ENCODE measurements at places on chromosomes 4 and X. TPM values are rescaled to one million over a fixed set of nuclear protein-coding genes. Genes with fewer than 3 reads are reported as not detected.
A peak's percentile ranks its signal among the peaks of the same experiment; 100 is the strongest.

Gene APLN
- total RNA-seq, result 3.5 TPM

Gene DCHS2
- not detected for total RNA-seq

Gene PLS3
- total RNA-seq, result 2.0 TPM

DNA sequence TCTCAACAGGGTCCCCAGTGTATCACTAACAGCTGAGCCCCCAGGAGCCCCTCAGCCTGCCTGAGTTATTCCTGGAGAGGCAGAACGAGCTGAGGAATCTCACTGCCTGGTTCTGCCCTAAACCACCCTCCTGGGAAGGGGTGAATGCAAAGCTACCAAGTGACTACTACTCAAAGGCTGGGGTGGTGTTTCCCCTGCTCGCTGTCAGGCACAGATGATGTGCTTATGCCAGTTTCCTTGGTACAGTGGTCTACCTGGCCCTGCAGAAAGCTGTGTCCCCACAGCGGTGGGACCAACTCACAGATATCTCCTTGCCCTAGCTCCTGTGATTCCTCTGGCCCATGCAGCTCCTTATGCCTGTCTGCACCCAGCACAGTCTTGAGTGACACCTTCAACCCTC lies 35.4 kb upstream of the ASMTL start:
- H3K4me1 ChIP-seq, result peaks cover 27% of the 10 kb centered on the region
- no peak overlapping the region for H3K4me3 ChIP-seq
- peak overlapping the region; percentile 10 for H3K27ac ChIP-seq
- H3K27me3 ChIP-seq, result no peaks in the 10 kb centered on the region
- no peak for DNase-seq

DNA sequence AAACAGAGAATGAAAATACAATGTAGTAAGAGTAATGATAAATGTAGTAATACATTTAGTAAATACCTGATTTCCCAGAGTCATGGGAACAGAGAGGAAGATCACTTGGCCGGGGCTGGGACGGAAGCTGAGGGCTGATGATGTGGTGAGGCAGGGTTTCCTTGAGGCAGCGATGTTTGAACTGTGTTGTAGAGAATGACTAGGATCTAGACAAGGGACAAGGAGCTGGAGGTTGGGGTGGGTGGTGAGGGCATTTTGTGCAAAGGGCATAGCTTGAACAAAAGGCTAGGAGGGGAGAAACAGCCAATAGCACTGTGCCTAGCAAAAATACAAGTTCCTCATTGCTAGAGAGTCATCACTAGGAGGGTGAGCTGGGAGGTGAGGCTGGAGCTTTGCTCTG lies 64.3 kb upstream of the RAPGEF2 start:
- peaks cover 33% of the 10 kb centered on the region for H3K27me3 ChIP-seq
- no peak for DNase-seq
- no peak overlapping the region for H3K4me3 ChIP-seq
- H3K4me1 ChIP-seq, result no peaks in the 10 kb centered on the region

GRCh38 chr4:118680808-118681207 lies 4.4 kb upstream of the METTL14 start:
- no peaks in the 10 kb centered on the region for H3K36me3 ChIP-seq
- H3K27me3 ChIP-seq, result no peaks in the 10 kb centered on the region
- no peak for DNase-seq
- H3K27ac ChIP-seq, result no peak overlapping the region

DNA sequence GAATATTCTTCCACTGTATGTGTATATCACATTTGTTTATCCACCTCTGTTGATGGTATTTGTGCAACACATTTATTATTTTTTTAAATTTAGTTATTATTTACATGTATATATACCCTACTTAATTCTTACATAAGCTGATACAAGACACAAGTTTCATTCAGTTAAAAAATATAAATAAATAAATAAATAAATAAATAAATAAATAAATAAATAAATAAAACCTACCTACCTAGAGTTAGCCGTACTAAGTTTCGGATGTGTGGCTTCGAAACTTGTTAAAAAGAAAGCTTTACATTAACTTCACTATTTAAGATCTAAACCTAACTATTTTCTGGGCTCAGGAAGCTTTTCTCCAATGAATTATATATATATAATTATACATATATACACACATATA lies 23.3 kb upstream of the REPS2 start:
- no peak for DNase-seq
- H3K27ac ChIP-seq, result no peak overlapping the region
- no peaks in the 10 kb centered on the region for H3K36me3 ChIP-seq
- H3K4me3 ChIP-seq, result no peak overlapping the region
- peaks cover 2% of the 10 kb centered on the region for H3K27me3 ChIP-seq

Data from activated CD8-positive, alpha-beta T cell treated with anti-CD3 and anti-CD28 coated beads for 36 hours (primary cell).